ENCODE measurements at places on chromosomes 3 and 15.

- DNase-seq: no peak
Observed at GRCh38 chr3:32401126-32401525, 9.5 kb downstream of the CMTM7 start.

- no peak for DNase-seq
Observed at GRCh38 chr3:128616516-128617269, 33.9 kb downstream of the RPN1 start.

GRCh38 chr15:100113351-100114080 lies 228.3 kb downstream of the ADAMTS17 start:
- DNase-seq: no peak

DNA sequence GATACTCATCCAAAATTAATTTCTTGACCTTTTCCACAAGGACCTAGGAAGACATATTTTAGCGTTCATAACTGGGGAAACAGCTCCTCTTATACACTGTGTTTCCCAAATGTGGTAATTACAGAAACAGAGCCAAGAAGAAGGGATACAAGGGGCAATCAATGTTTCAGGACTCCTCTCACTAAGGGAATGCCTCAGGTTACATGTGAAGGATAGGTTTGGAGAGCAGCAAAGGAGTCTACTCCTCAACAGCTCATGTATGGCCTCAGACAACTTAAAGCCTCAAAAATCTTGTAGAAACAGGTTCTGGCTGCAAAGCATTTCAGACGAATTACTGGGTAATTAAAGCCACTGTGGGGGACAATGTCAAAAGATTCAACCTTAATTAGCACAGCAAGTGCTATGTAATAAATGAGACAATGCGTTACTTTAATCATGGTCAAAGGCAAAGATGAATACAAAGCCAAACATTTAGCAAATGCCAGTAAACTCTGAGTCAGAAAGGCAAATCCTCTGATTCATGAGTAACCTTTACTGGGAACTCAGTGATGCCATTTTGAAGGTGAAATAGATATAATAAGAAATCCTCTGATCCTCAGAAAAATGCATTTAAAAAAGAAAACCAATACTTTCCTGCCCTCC lies 1111.2 kb downstream of the TUSC7 start:
- no peak for DNase-seq

GRCh38 chr3:84904816-84905555 lies 53.8 kb upstream of the CADM2 start:
- no peak for DNase-seq

DNA sequence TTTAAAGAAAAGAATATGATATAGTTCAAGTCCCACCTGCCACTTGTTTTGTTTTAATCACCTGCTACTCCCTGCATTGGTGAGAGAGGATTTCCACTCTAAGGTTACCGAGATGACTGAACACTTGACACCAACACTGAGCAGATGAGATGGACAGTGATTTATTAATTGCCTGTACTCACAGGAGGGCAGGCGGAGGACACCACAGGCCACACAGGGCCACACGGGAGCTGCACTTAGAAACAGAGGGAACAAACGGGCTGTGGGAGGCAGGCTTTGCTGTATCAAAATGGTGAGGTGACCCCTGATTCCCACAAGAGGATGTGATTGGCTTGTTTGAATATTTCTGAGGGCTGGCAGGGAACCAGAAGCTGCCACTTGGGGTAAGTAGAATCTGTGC lies 10.8 kb downstream of the MINAR1 start:
- DNase-seq: no peak

DNA sequence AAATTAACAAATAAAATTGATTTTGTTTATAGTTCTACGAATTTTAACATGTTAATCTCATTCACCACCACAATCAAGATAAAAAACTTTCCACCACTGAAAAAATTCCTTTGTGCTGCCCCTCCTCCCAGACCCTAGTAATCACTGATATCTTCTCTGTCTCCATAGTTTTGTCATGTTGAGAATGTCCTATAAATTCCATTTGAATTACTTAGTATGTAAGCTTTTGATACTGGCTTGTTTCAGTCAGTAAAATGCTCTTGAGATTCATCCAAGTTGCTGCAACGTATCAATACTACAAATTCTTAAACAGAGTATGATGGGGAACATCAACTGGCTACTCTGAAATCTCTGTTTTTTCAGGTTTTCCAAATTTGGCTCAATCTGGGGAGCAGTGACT lies 129.6 kb downstream of the CTNNB1 start:
- no peak for DNase-seq

- DNase-seq: no peak
Observed at GRCh38 chr15:99466701-99467337, 99.0 kb upstream of the MEF2A start.

DNA sequence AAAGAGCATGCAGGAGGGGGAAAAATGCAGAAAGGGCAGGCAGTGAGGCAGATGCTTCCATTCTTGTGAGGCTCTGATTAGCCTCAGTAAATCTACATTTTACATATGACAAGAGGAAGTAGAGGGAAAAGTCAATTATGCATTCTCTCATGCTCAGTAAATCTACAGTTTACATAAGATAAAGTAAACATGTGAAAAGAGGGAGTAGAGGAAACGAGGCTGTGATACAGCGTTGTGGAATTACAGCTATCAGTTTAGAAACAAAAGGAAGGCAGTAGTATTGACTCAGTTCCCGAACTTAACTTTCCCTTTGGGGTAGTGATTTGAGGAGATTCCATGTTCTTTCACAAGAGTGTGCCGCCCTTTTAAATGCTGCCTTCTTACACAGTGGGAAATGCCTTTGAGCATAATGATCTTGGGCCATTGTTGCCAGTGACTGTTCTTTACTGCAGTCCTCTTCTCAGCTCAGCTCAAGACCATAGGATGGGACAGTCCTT lies 39.3 kb downstream of the OSTN start:
- no peak for DNase-seq

- no peak for DNase-seq
Observed at GRCh38 chr3:107498646-107499045, 24.1 kb upstream of the BBX start.

DNA sequence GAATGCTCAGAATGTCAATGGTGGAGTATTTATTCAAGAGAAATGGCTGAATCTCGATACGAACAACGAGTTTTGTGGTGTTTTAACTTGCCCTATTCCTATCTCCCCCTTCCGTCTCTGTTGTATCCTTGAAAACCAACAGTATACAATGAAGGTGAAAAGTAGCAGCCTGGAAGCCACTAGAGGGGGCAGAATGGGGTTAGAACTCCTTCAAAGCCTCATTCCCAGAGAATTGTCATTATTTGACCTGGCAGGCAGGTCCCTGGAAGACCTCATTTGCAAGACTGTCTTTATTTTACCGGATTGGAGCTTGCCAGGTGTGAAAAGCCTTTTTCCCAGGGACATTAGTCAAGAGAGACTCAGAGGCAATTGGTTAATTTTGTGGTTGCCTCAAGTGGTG lies 139.4 kb downstream of the LRRC28 start:
- DNase-seq: no peak

- DNase-seq: no peak
Observed at GRCh38 chr3:151964743-151965142, 91.3 kb downstream of the SUCNR1 start.

- DNase-seq: no peak
Observed at GRCh38 chr3:71968544-71968943, 183.6 kb upstream of the PROK2 start.

DNA sequence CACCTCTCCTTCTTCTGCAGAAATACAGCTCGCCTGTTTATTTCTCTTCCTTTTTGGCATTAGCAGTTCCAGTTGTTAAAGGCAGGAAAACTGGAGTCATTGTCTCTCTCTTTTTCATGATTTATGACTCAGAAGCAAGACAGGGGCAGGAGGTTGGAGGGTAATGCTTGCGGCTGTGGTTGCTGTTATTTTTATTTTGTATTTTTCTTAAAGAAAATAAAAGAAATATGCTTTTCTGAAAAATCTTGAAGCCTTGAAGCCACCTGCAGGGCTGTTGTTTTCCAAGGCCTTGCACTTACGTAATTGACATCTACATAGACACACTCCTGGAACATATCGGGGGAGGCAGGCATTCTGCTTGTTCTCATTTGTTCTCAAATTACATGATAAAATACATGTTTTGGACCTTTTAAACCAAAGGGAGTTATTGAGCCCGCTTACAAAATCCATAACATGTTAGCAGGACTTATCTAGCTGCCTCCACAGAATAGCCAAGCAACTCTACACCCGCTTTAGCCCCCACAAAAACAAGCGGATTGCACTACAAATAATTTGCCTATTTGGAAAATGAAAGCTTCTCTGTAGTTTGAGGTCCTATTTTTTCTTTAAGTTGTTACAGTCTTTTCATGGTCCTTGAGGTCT lies 1004.6 kb upstream of the NR2F2 start:
- peak; percentile 90 for DNase-seq

- no peak for DNase-seq
Observed at GRCh38 chr3:44530911-44531310, 24.1 kb upstream of the ZKSCAN7 start.

DNA sequence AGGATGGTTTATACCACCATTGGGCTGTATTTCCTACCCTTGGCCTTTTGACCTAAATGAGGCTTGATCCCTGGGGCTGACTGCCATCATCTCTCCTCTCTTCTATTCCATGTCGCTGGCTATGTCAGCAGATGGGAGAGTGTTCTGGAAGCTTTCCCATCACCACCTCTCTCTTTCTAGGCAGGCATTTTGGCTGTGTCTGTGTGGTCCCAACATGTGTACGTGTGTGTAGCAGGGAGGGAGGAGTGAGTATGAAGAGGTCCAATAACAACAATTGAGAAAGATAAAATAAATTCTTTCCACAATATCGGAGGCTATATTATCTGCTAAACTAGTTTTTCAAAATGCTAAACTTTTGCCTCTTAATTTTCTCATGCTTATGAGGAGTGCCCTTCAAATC lies 34.1 kb downstream of the CGNL1 start:
- DNase-seq: no peak

GRCh38 chr3:144409319-144409718 lies 437.7 kb downstream of the DIPK2A start:
- DNase-seq: no peak

DNA sequence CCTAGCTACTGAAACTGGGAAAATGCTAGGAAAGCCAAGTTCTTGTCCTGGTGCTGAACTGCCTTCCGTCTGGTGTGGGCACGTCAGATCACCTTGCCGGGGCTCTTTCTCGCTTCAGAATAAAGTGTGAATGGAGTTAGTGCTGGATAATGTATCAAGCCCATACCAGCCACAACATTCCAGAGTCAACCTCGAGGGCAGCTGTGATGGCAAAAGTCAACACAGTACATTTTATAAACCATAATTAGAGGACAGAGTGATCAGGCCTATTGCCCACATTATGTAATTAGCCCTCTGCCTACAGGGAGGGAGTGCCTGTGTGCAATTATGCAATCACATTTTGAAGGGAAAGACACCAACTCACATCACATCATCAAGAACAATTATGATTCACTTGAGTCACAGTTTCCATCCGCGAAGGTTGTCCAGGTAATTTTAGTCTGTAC lies 165.2 kb downstream of the RORA start:
- no peak for DNase-seq

DNA sequence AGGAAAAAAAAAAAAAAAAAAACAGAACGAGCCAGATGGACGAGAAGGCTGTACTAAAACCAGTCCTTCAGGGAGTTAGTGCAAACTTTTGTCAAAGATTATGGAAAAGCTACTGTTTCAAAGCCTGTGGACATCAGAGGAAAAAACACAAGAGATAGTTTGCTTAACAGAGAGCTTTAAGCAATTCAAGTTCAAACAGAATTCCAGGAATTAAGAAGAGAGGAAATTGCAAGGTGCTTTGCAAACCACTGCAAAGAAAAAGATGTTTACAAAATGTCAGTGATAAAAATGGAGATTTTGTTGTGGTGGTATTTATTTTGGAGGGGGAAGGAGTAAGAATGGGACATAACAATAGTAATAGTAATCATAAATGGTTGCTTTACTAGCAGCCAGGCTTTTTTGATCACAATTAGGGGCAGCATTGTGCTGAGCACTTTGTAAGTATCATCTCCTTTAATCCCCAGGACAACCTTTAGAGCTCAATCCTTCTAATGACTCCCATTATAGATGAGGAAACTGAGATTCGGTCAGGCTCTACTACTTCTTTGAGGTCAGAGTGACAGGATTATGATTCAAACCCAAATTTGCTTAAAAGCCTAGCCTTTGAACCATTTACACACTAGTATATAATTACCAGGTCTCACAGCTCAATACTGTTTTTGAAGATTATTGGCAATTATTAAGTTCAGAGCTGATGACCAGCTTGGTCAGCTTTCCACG lies 22.4 kb upstream of the ARHGEF3 start:
- DNase-seq: no peak

DNA sequence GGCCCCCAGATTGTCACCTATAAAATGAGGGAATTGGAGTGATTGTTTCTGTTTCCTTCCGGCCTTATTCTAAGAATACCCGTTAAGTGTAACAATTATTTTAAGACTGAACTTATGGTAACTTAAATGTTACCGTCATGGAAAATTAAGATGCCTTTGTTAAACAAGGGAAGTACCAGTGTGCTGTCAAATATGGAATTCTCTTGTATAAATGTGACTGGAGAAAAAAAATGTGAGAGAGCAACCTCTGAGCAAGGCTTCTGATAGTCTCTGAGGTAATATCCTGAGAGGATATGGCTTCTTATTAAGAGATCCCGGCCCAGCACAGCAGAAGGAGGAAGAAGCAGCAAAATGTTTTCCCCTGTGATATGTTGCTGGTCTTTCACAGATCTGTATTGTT lies 480.7 kb upstream of the ADAMTS9 start:
- no peak for DNase-seq

GRCh38 chr15:62462268-62462667 lies 297.2 kb upstream of the C2CD4B start:
- no peak for DNase-seq

- DNase-seq: no peak
Observed at GRCh38 chr3:133857767-133858166, 37.9 kb downstream of the RAB6B start.

DNA sequence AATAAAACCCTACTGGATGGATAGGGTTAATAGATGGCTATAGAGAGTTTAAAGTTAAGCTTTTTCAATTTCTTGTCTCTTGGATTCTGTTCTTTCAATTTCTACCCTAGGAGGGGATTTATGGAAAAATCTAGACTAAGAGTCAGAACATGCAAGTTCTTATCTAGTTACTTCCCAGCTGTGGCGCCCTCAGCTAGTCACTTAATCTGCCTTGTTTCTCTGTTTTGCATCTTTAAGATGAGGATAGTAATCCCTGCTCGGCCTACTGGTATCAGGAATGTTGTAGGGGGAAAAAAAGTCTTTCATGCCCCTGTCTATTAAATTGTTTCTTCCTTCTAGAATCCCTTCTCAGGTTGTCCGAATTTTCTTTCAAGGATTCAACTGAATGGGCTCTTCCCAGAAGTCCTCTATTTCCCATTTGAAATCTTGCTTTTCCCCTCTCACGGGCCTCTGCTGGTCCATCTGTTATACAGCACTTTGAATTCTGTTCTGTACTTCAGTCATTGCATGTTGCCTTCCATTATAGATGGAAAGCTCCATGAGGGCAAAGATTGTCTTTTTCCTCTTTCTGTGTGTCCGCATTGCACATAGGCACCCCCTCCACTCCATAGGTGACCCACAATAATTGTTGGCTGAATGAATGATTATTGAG lies 4.4 kb downstream of the KCTD6 start:
- no peak for DNase-seq

GRCh38 chr3:18378218-18378617 lies 46.9 kb downstream of the SATB1 start:
- no peak for DNase-seq
